ENCODE measurements at places on chromosomes 13 and 19.

DNA sequence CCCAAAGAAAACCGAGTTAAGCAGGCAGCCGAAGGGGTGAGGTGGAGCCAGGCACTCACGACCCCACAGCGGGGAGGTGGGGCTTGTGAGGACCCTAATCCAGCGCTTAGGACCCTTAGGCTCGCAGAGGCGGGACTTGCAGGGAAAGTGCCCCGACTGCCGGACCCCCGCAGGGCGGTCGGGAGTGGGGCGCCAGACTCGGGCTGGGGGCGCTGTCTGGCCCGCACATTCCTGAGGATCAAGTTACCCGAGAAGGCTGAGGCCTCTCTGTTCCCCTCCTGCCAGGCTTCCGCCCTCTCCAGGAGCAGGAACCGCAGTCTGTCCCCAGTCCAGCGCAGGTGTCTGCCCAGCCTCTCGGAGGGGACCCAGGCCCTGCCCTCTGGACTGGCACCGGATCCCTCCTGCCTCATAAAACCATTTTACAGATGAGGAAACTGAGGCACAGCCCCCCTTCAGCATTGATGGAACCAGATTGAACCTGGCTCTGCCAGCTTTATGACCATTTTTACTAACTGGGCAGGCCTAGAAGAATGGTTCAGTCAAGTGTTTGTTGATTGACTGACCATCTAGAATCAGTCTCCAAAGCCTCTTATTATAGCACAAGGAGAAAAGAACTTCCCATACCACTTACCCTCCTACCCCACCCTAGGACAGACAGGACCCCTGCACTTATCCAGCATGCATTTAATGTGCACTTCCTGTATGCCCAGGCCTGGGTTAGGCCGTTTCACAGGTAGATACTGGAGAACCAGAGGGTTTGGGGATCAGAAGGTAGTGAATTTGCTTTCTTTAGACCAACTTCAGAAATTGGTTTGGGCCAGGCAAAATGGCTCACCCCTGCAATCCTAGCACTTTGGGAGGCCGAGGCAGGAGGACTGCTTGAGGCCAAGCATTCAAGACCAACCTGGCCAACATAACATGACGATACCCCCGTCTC lies 6.7 kb upstream of the JUND start:
- DNase-seq: no peak

DNA sequence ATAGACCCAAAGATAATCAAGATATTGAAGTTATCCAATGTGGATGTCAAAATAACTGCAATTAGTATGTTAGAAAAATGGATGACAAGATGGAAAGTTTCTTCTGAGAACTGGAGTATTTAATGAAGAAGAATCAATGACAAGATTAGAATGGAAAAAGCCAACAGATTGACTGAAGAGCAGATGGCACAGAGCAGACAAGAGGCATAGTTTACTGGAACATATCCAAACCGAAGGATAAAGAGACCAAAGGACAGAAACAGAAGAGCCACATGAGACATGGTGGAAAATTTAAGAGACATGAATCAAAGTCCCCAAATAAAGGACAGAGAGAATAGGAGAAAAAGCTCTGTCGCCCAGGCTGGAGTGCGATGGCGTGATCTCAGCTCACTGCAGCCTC lies 89.6 kb upstream of the RXFP2 start:
- no peak for DNase-seq

DNA sequence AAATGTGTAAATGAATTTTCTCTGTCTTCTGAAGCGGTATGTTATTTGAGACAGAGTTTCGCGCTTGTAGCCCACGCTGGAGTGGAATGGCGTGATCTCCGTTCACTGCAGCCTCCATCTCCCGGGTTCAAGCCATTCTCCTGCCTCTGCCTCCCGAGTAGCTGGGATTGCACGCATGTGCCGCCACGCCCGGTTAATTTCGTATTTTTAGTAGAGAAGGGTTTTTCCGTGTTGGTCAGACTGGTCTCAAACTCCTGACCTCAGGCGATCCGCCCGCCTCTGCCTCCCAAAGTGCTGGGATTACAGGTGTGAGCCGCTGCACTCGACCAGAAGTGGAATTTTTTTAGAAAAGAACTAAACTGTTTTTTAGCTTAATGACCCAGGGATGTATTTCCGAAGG lies 3.4 kb upstream of the ZNF808 start:
- DNase-seq: no peak

GRCh38 chr19:17686592-17687024 lies 1.5 kb downstream of the UNC13A start:
- DNase-seq: peak; percentile 91

GRCh38 chr19:844546-844971 lies 3.8 kb downstream of the PRTN3 start:
- no peak for DNase-seq

DNA sequence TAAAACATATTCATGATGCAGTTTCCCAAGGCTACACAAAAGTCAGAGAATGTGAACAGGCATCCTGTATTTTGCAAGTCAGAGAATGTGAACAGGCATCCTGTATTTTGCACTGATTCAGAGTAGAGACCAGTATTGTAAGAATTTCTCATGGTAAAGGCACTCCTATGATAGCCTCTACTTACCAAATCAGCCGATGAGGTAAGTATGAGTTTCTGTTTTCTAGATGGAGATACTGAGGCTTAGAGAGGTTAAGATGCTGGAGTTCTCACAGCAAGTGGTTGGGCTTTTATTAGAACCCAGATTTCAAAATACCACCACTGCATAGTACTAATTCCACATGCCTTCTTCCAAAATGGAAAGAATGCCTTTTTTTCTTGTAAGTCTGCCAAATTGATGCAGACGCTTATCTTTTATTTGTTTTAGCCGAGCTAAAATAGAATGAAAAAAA lies 12.3 kb downstream of the TPT1 start:
- no peak for DNase-seq

- no peak for DNase-seq
Observed at GRCh38 chr13:93987458-93987857, 492.0 kb downstream of the DCT start.

- DNase-seq: no peak
Observed at GRCh38 chr19:39297931-39298634, 1.9 kb downstream of the IFNL1 start.

DNA sequence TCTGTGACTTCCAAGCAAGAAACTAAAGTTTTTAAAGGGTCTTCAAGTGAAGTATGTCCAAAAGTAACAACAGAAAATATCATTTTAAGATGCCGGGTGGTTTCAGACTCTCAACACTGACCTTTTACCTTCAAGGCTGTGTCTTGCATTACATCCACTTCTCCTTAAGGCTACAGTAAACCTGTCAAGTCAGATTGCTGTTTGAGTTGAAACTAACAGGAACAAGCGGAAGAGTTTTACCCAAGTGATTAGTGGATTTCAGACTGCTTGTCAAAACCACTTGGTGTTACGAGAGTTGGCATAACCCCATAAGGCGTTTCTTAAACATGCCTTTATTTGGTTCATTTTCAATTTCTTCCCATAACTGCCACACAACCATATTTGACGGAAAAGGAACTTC lies 283.1 kb downstream of the DCT start:
- peak; percentile 23 for DNase-seq

DNA sequence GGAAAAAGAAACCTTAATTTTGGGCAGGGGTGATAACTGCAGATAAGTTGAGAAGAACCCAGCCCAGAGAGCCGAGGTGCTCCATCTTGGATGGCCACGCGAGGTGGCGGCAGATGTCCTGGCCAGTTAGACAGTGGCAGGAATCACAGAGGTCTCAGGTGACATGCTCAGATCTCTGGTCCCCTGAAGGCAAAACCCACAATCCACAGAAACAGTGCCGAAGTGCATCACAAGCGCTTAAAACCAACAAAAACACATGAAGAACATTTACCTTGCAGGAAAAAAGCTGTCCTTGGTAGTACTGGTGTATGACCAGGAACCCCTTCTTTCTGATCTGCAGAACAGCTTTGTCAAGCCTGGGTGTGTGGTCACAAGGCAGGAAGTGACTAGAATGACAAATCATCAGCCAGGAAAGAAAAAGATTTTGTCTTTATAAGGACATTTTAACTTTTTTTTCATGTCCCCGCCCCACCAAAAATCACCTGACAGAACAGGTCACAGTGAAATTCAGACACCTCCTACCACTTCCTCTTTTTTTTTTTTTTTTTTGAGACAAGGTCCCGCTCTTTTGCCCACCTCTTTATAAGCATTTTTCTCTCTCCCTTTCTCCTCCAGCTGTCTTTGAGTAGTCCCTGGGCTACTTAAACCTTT lies at the start of gene LCP1:
Gene LCP1 (minus strand): TSS at position 338 of the 651 bp plus-strand sequence. CDS start 22,515 bp downstream, outside the sequence.
- peak; percentile 7 for DNase-seq

- no peak for DNase-seq
Observed at GRCh38 chr13:88704600-88705275, 1033.6 kb downstream of the SLITRK5 start.

DNA sequence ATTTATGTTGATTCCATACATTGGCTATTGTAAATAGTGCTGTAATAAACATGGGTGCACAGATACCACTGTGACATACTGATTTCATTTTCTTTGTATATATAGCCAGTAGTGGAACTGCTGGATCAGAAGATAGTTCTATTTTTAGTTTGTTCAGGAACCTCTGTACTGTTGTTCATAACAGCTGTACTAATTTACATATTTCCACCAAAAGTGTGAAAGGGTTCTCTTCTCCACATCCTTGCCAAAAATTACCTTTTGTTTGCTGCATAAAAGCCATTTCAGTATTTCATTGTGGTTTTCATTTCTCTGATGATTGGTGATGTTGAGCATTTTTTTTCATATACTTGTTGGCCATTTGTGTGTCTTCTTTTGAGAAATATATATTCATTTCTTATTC lies 1962.1 kb downstream of the PCDH9 start:
- DNase-seq: no peak

DNA sequence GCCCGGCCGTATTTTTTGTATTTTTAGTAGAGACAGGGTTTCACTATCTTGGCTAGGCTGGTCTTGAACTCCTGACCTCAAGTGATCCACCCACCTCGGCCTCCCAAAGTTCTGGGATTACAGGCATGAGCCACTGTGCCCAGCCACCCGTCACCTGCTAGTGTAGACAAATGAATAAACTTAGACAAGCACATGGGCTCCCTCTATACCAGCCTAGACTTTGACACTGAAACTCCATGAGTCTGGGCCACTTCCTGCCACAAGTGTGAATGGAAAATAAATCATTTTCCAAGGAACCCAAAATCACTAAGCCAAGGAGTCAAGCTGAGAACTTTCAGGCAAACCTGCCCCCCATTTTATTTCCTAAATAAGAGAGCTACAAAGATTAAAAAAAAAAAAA lies 27.0 kb upstream of the TPT1 start:
- no peak for DNase-seq

DNA sequence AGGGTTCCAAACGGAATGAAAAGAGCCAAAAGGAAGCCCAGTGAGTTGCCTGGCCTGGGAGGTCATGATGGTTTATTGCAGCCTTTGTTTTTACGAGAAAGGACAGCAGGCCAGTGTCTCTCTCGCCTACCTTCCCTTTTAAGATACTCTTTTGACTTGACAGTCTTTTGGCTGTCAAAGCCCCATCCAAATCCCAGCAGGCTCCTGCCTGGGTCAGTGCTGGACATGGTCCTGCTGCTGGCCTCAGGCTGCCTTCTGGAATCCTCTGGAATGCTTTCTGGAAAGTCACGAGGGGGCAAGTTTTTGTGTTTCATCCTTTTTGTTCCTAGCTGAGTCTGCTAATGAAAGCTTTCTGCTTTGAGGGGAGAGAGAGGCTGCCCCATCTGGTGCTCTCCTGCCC lies 444.8 kb downstream of the OLFM4 start:
- no peak for DNase-seq

GRCh38 chr13:45907503-45907902 lies 56.0 kb upstream of the SIAH3 start:
- DNase-seq: no peak

GRCh38 chr13:48493066-48493765 lies 39.7 kb downstream of the RCBTB2 start:
- DNase-seq: no peak

- no peak for DNase-seq
Observed at GRCh38 chr13:46373623-46374022, 13.4 kb downstream of the RUBCNL start.

- DNase-seq: no peak
Observed at GRCh38 chr19:41626278-41626677, 596 bp downstream of the CEACAM4 start.

DNA sequence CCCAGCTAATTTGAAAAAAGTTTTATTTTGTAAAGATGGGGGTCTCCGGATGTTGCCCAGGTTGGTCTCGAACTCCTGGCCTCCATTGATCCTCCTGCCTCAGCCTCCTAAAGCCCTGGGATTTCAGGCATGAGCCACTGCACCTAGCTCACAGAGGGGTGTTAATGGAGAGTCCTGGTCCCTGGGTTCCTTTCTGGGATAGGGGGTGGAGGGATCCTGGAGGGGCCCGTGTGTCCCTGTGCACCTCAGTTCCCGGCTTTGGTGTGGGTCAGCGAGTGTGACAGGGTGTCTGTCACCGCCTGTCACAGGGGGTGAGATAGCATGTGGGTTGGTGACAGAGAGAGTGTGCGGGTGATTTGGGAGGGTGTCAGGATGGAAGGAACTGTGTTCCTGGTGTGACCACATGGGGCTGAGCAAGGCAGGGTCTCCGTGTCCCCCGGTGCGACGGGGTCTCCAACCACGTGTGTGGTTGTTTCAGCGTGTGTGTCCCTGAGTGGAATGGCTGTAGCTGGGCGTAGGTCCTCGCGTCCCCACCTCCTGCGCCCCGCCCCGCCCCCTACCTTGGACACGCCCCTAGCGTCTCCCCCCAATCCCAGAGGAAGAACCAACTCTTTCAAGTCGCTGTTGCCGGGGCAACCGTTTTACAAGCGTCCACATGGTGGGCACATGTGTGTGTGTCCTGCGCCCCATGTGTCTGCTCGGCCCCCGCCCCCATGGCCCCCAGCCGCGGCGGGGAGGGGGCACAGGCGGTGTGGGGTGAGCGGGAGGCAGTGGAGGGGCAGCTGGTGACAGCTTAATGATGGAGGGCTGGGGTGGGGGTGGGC lies 2.9 kb upstream of the NRTN start:
- peak; percentile 99 for DNase-seq

- peak; percentile 68 for DNase-seq
Observed at GRCh38 chr13:35789335-35790165, 313.1 kb upstream of the MAB21L1 start.

- no peak for DNase-seq
Observed at GRCh38 chr13:73715114-73715910, 418.9 kb downstream of the KLF12 start.

- DNase-seq: no peak
Observed at GRCh38 chr13:113499936-113500335, 9.4 kb upstream of the DCUN1D2 start.

GRCh38 chr13:74570834-74571233 lies 436.6 kb upstream of the KLF12 start:
- no peak for DNase-seq

- DNase-seq: no peak
Observed at GRCh38 chr19:30388819-30389218, 16.6 kb downstream of the ZNF536 start.

GRCh38 chr19:485583-486236 lies 10.6 kb upstream of the MADCAM1 start:
- DNase-seq: peak; percentile 89

GRCh38 chr19:47176627-47177090 lies 46.0 kb downstream of the SAE1 start:
- no peak for DNase-seq

GRCh38 chr13:97023117-97023516 lies 28.8 kb upstream of the OXGR1 start:
- DNase-seq: peak; percentile 13

GRCh38 chr19:43407416-43408005 lies 7.2 kb upstream of the TEX101 start:
- no peak for DNase-seq

Data from NCI-H69 (cell line).